ENCODE measurements at places on chromosomes 6 and 20.
A peak's percentile ranks its signal among the peaks of the same experiment; 100 is the strongest.

GRCh38 chr6:42493914-42494539 is 42.3 kb upstream of the TRERF1 start:
- no peak for DNase-seq

DNA sequence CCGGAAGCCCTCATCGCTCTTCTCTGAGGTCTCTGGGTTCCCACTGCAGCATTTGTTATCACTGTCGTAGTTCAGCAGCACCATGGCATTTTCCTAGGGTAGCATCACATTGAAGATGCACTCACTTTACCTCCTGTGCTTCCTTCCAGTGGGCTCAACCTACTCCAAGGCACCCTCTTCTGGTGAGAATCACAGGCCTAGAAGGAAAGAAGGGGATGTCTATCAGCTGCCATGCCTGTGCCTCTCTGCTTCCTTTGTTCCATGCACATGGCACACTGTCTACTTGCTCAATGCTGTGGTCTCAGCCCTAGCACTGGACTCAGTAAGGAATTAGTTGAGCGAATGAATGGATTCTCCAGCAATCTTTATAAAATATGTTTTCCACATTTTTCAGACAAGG is 22.6 kb downstream of the CST4 start:
- DNase-seq: no peak

- DNase-seq: no peak
Observed at GRCh38 chr6:18246205-18246604, 18.1 kb downstream of the DEK start.

DNA sequence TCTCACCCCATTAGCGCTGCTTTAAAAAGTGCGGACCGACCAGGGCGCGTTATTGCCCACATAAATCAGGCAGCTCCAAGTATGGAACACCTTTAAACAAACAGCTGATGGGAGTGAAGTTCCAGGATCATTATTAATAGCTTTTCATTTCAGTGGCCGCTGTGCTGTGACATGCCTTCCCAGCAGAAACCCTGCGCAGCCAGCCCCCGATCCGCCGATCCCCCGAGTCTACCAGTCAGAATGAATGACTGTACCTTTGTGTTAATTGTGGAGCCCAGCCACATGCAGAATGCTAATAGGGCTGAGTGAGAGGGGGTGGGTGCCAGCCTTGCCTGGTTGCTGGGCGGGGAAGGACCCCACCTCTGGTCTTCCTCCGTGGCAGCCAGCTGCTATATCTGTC is 21.9 kb downstream of the CDH22 start:
- DNase-seq: no peak

- DNase-seq: no peak
Observed at GRCh38 chr6:159852877-159853276, 37.9 kb upstream of the MAS1 start.

DNA sequence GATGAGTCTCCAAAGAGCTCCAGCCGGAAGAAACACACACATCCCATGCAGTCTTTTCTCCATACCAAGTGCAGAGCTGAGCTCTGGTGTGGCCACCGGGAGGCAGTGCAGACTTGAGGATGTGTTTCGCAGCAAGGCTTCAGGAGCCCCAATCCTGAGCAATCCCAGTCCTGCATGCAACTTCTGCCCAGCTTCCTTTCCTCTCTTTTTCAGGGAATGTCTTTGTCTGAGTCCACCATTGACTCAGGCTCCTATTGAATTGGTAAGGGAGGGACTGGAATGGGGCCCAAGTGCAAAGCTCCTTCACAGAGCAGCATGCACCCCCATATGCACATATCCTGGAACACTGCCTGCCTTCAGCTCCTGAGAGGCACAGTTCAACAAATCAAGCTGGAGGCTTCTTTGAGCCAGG is 50.5 kb upstream of the ASIP start:
- peak; percentile 82 for DNase-seq

DNA sequence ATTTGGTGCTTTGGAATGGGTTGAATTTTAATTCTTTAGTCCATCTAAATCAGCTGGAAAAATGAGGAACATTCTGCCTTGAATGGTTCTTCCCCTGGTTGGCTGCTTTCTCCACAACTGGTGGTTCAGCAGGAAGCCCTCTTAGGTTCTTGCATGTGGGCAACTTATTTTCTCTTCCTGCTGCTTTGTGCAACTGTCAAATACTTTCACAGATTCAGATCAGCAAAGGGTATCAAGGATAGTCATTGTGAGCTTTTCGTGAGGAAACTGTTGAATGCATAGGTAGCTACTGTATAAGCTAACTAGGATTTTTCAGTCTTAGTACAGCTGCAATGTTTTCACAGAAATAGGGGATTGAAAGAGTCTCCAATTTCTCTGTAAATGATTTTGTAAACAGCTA is 72.9 kb upstream of the MRAP2 start:
- no peak for DNase-seq

DNA sequence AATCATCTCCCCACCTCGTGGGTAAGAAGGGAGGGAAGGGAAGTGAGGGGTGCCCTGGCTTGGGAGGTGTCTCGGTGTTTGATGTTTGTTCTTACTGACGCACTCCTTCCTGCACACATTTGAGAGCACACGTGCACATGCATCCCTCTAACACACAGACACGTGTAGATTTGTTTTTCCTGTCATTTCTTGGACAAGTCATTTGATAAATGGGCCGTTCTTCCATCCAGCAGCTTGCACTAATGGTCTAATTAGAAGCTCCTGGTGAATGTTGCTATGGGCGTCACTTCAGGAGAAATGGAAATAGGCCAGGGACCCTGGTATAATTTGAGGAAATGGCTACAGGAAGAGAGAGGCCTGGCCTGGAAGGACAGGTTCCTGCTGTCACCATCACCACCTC is 352.5 kb downstream of the CDH4 start:
- DNase-seq: no peak

All from type B pancreatic cell (in vitro differentiated cells).